ENCODE measurements at places on chromosomes 3 and 15. TPM values are rescaled to one million over a fixed set of nuclear protein-coding genes. Genes with fewer than 3 reads are reported as not detected.

GOLGA6L4 gene
- 5.5 TPM for total RNA-seq

FOXB1 gene
- 0.60 TPM for total RNA-seq

C3orf22 gene
- total RNA-seq, result not detected

GPR87 gene
- 5.5 TPM for total RNA-seq

HIGD2B gene
- not detected for total RNA-seq

SI gene
- 4.7 TPM for total RNA-seq

ANO10 gene
- 32.5 TPM for total RNA-seq

CELF6 gene
- 0.45 TPM for total RNA-seq

- peaks cover 14% of the 10 kb centered on the region for H3K4me1 ChIP-seq
- no peaks in the 10 kb centered on the region for H3K27me3 ChIP-seq
- H3K4me3 ChIP-seq, result no peak overlapping the region
- no peak overlapping the region for H3K27ac ChIP-seq
- peaks cover 32% of the 10 kb centered on the region for H3K36me3 ChIP-seq
These were observed 69.8 kb downstream of the DHX36 start for GRCh38 chr3:154254527-154254926.

GRCh38 chr15:49750553-49750952 lies 129.7 kb downstream of the DTWD1 start:
- H3K27ac ChIP-seq, result no peak overlapping the region
- no peaks in the 10 kb centered on the region for H3K4me1 ChIP-seq
- H3K27me3 ChIP-seq, result no peaks in the 10 kb centered on the region
- no peak overlapping the region for H3K4me3 ChIP-seq

- H3K4me1 ChIP-seq, result peaks cover 11% of the 10 kb centered on the region
- no peak overlapping the region for H3K27ac ChIP-seq
- no peak for DNase-seq
- no peaks in the 10 kb centered on the region for H3K36me3 ChIP-seq
- no peak overlapping the region for H3K4me3 ChIP-seq
- peaks cover 63% of the 10 kb centered on the region for H3K27me3 ChIP-seq
These were observed 81.7 kb downstream of the LRTM1 start for GRCh38 chr3:54846119-54846518.

DNA sequence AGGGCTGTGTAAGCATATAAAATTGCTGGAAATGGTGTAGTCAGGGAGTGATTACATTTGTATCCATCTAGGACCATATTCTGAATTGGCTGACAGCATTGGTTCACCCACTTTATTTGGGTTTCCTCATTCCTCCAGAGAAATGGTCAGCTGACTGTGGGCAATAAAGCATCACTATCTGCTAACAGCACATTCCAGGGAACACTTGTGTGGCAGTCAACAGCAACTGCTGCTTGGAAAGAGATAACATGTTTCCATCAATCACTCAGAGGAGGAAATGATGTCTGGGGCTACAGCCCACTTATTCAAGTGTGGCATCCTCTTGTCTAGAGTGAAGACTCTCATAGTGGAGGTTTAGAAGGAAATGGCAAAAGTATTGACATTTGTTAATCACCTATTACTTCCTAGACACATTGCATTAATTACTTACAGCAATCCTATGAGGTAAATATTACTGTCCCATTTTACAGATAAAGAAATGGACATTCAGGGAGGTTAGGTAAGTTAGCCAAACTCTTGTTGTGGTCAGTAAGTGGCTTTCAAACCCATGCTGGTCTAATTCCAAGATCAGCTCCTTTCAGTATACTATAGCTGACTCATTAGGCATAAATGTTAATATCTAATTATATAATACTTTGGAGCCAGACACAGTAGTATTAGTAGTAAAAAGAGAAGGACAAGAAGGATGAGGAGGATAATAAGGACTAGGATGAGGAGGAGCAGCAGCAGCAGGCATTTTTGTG lies 247.8 kb downstream of the ALCAM start:
- H3K4me3 ChIP-seq, result no peak overlapping the region
- peaks cover 23% of the 10 kb centered on the region for H3K4me1 ChIP-seq
- H3K27ac ChIP-seq, result no peak overlapping the region
- H3K36me3 ChIP-seq, result no peaks in the 10 kb centered on the region
- DNase-seq, result no peak

- H3K27ac ChIP-seq, result no peak overlapping the region
- no peak overlapping the region for H3K4me3 ChIP-seq
- no peak for DNase-seq
- no peaks in the 10 kb centered on the region for H3K27me3 ChIP-seq
- peaks cover 8% of the 10 kb centered on the region for H3K36me3 ChIP-seq
These were observed 43.8 kb upstream of the ARHGEF3 start for GRCh38 chr3:56845505-56845904.

GRCh38 chr3:144307951-144308350 lies 336.3 kb downstream of the DIPK2A start:
- peaks cover 3% of the 10 kb centered on the region for H3K27me3 ChIP-seq
- no peak overlapping the region for H3K4me3 ChIP-seq
- no peaks in the 10 kb centered on the region for H3K4me1 ChIP-seq

DNA sequence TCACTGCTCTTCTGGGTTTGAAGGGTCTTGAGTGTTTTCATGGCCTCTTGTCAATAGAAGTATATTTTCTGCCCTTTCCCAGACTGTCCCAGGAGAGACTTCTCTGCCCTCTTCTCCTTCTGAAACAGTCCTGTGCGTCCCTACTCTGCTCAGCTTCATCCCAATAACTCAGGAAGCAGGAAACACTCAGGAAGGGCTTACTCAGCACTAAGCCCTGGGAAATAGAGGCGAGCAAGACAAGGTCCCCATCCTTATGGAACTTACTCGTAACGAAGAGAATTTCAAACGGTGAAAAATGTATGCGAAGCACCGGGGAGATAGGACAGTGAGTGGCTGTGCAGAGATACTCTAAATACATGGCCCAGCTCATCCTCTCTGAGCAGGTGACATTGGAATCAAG lies 52.8 kb upstream of the TFRC start:
- no peak overlapping the region for H3K27ac ChIP-seq
- DNase-seq, result no peak
- no peak overlapping the region for H3K4me3 ChIP-seq
- H3K27me3 ChIP-seq, result no peaks in the 10 kb centered on the region
- H3K36me3 ChIP-seq, result no peaks in the 10 kb centered on the region

GRCh38 chr3:25870452-25870851 lies 80.6 kb downstream of the OXSM start:
- DNase-seq, result no peak
- no peaks in the 10 kb centered on the region for H3K36me3 ChIP-seq
- H3K4me3 ChIP-seq, result no peak overlapping the region
- no peak overlapping the region for H3K27ac ChIP-seq

GRCh38 chr15:54250326-54250725 lies 272.1 kb downstream of the UNC13C start:
- H3K4me1 ChIP-seq, result peaks cover 5% of the 10 kb centered on the region
- no peak overlapping the region for H3K27ac ChIP-seq
- no peaks in the 10 kb centered on the region for H3K36me3 ChIP-seq
- no peak overlapping the region for H3K4me3 ChIP-seq
- no peaks in the 10 kb centered on the region for H3K27me3 ChIP-seq

DNA sequence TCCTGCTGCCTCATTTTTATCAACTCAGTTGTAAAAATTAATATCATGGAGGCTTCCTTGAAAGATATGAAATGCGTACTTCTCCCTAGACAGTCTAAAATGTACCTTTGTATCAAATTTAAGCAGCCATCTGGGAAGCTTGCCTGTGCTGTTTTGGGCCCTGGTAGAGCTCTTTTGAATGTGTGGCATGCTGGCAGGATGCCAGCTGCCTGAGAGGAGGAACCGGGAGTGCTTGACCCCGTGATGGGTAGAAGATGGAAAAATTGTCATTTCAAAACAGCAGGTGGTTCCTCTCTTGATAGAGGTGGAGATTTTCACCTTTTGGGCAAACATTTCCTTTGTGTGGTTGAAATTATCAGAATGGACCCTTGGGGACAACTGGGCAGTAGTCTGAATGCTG lies 245.3 kb downstream of the RPLP1 start:
- H3K4me1 ChIP-seq, result peaks cover 5% of the 10 kb centered on the region
- H3K36me3 ChIP-seq, result no peaks in the 10 kb centered on the region
- DNase-seq, result no peak
- peaks cover 21% of the 10 kb centered on the region for H3K27me3 ChIP-seq

GRCh38 chr3:157113832-157114505 lies 46.0 kb downstream of the CCNL1 start:
- peaks cover 33% of the 10 kb centered on the region for H3K4me1 ChIP-seq
- DNase-seq, result no peak
- no peak overlapping the region for H3K4me3 ChIP-seq
- no peak overlapping the region for H3K27ac ChIP-seq

DNA sequence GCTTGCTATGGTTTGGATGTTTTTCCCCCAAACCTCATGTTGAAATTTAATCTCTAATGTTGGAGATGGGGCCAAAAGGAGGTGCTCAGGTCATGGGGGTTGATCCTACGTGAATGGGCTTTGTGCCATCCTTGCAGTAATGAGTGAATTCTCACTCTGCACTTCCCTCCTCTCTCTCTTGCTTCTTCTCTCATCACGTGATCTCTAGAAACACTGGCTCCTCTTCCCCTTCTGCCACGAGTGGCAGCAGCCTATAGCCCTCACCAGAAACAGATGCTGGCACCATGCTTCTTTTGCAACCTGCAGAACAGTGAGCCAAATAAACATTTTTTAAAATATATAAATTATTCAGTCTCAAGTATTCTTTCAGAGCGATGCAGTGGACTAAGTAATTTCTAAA lies 13.3 kb upstream of the PLSCR1 start:
- no peak overlapping the region for H3K27ac ChIP-seq
- no peaks in the 10 kb centered on the region for H3K4me1 ChIP-seq
- DNase-seq, result no peak
- H3K27me3 ChIP-seq, result no peaks in the 10 kb centered on the region
- no peak overlapping the region for H3K4me3 ChIP-seq
- H3K36me3 ChIP-seq, result no peaks in the 10 kb centered on the region

- no peaks in the 10 kb centered on the region for H3K27me3 ChIP-seq
- no peak overlapping the region for H3K27ac ChIP-seq
- no peaks in the 10 kb centered on the region for H3K36me3 ChIP-seq
- no peak for DNase-seq
- H3K4me1 ChIP-seq, result no peaks in the 10 kb centered on the region
- no peak overlapping the region for H3K4me3 ChIP-seq
These were observed 22.3 kb upstream of the ACP3 start for GRCh38 chr3:132294906-132295305.

- H3K4me3 ChIP-seq, result no peak overlapping the region
- H3K4me1 ChIP-seq, result peaks cover 9% of the 10 kb centered on the region
- H3K27ac ChIP-seq, result no peak overlapping the region
- H3K27me3 ChIP-seq, result peaks cover 3% of the 10 kb centered on the region
These were observed 188.4 kb upstream of the HES1 start for GRCh38 chr3:193947596-193947995.

All from type B pancreatic cell (in vitro differentiated cells).